ENCODE measurements at places on chromosomes 7 and 10. TPM values are rescaled to one million over a fixed set of nuclear protein-coding genes. Genes with fewer than 3 reads are reported as not detected.

Gene ASB10
- not detected for total RNA-seq

- DNase-seq: no peak
Measured at GRCh38 chr7:128197589-128197988, 43.5 kb upstream of the LEP start.

DNA sequence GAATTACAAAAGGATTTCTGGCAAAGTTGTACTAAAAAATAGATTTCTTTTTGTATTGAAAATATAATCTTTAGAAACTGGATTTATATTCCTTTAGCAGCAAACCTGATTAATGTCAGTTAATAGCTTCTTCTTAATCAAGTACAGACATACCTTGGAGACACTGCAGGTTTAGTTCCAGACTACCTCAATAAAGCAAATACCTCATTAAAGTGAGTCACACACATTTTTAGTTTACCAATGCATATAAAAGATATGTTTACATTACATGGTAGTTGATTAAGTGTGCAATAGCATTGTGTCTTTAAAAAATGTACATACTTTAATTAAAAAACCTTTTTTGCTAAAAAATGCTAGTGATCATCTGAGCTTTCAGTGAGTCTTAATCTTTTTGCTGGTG, 215.0 kb downstream of the BICC1 start:
- DNase-seq: no peak

DNA sequence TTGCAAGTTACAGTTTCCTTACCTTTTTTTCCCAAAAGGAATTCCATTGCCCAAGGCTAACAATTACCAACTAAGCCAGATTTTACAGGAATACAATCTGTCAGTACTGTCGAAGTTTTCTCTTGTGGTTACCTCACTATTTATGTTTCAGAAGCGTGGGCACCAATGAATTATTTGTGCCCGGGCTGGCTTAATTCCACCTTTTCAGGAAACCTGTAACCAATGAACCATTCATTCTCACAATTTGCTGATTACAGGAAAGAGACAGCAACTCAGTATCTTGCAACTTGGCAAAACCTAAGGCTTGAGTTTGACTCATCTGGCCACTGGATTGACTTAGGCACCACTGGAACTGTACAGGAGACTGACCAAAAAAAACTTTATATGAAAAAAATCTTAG, 485.6 kb downstream of the INHBA start:
- no peak for DNase-seq
